ENCODE measurements at places on chromosomes 11 and 22.

GRCh38 chr11:121334973-121335710 is 42.6 kb downstream of the SC5D start:
- no peak for DNase-seq

DNA sequence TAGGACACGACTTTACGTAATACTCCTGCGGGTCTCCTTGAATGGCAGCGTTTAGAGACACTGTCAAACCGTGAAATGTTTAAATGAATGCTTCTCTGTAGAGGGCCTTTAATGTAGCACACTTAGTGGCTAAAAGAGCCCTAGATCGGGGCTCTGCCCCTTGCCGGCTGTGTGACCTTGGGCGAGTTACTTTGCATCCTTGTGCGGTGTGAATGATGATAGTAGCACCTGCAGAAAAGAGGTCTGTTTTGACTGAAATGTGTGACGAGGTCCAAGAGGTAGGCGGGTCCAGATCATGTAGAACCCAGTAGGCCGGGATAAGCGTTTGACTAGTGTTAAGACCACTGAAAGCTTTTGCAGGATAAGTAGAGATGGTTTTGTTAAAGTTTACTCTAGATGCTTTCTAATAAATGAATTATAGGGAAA is 866 bp downstream of the MED17 start:
- no peak for DNase-seq

GRCh38 chr22:50236731-50237409 is 8.0 kb downstream of the TUBGCP6 start:
- no peak for DNase-seq

GRCh38 chr11:12786450-12786849 is 112.2 kb downstream of the TEAD1 start:
- no peak for DNase-seq

DNA sequence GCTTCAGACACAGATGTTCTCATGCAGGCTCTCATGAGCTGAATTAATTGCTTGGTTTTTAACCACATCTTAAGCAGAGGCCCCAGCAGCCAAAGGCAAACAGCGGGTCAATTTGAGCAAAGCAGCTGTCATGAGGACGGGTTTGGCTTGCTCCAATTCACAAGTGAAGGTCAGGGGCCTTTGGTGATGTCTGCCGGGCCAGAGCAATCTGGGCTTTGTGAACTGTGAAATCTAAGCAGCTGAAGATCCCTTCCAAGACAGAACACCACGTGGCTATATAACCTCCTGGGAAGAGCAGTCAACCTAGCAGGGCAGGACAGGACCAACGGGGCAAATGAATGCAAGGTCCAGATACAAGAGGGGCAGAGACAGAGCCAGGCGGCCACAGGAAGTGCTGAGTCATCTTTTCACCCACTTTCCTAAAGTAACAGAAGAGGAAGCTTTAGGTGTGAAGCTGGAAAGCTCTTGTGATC is 187.3 kb upstream of the B3GAT1 start:
- no peak for DNase-seq

DNA sequence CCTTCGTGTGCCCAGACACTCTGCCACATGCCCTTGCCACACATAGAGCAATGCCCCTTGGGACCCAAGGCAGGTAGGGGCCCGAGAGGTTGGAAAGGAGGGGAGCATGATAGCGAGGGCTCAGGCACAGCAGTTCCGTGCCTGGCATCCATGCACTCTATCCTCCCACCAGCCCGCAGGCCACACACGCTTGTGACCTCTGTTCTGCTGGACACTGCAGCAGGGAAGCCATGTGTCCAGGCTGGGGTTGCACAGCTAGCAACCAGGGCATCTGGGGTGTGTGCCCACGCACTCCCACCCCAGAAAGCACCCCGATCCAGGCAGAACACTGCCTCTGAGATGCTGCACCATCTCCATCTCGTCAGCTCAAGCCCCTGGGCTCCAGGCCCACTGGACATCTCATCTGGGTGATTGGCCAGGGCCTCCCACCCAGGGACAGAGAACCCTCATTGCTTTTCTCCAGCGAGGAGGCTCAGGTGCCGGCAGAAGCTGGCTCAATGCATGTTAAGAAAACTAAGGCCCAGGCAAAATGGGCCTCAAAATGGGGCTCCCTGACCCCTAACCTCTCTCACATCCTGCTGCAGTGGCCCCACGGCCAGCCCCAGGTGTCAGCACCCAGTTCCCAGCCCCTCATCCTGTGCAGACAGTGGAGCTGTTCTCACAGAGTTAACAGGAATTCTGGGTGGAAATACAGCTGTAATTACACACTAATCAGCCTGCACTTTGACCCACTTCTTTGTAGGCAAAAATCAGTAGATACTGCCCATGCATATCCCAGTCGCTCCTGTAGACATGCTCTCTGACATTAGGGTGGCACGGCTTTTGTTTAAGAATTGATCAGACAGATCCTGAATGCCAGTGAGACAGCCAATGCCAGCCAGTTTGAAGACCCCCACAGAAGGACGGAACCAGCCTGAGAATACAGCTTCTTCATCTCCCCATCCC is 173.9 kb upstream of the B3GAT1 start:
- DNase-seq: no peak

- no peak for DNase-seq
Observed at GRCh38 chr22:19523240-19524169, 705 bp downstream of the CLDN5 start.

DNA sequence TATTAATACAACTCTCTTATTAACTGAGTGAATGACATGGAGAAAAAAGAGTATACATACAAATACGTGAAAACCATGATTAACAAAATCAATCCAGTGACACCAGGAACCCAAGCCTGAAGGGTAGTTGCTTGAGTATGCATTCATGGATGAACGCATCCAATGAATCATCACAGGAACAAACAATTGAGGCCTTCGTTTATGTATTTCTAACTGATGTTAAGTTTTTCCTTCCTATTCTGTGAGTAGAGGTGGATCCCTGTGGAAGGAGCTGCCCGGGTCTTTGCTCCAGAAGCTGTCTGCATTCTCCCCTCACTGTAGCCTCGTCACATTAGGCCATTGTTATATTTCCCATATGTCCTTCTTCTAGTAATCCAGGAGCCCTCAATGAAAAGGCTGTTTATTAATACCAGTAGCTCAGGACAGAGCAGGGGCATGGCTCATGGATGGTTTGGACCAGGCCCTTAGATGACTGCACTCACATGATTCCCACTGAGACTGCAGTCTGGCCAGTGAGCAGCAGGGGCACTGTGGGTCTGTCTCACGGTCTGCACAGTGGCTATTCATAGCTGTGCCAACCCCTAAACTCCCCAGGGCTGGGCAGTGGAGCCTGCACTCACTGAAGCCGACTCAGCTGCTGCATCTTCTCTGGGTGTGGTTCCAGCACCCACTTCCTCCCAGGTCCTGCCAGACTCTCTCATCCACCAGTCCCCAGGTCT is 128.1 kb upstream of the TOP3B start:
- no peak for DNase-seq

- DNase-seq: no peak
Observed at GRCh38 chr22:46853191-46853590, 90.7 kb downstream of the TBC1D22A start.

- DNase-seq: no peak
Observed at GRCh38 chr11:104225047-104225446, 61.1 kb upstream of the PDGFD start.

GRCh38 chr11:7300281-7300680 is 48.6 kb downstream of the SYT9 start:
- no peak for DNase-seq

DNA sequence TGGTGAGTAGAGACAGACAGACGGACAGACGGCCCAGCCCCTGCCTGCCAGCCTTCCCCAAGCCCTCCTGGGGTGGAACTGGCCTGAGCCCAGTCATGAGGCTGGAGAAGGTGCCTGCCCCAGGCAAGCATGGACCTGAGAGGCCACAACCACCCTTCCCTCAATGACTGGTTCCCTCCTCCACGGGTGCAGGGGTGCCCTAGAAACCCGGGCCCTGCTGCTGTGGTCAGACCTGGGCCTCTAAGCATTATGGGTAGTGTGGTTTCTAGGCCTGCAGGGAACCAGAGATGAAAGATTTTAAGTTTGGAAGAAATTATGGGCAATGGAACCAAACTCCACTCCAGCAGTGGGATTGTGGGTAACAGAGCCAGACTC is 13.5 kb downstream of the RHBDD3 start:
- DNase-seq: no peak

DNA sequence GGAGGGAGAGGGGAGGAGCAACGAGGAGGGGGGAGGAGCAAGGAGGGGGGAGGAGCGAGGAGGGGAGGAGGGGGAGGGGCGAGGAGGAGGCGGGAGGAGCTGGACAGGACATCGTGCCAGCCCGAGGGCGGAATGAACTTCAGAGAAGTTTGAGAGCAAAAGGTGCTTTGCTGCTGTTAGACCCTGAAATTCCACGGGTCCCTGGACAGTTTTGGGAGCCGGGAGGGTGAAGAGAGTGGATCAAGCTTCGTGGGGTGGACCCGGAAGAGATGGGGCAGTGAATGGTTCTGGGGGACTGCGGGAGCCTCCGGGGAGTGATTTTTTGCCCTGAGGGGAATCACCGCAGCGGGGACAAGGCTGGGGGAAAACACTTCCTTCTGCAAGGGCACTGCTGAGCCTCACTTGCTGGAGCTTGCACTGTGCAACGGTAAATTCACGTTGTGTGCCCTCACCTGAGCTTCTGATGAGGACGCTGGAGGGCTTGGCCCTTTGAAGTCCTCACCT is 10.7 kb upstream of the NLRP6 start:
- no peak for DNase-seq

GRCh38 chr11:12377106-12377823 is at the start of gene PARVA:
Gene PARVA, plus strand, starts transcription at chr11:12377571. Its CDS starts 77 bp downstream, at chr11:12377648.
- DNase-seq: no peak

GRCh38 chr22:30286813-30287647 is 2.3 kb downstream of the CASTOR1 start:
- peak; percentile 76 for DNase-seq

GRCh38 chr22:38284042-38284402 is 11.2 kb upstream of the TMEM184B start:
- DNase-seq: no peak

GRCh38 chr11:72471005-72471898 is 36.9 kb upstream of the CLPB start:
- peak; percentile 17 for DNase-seq

GRCh38 chr11:28476864-28477263 is 368.7 kb downstream of the METTL15 start:
- DNase-seq: no peak

DNA sequence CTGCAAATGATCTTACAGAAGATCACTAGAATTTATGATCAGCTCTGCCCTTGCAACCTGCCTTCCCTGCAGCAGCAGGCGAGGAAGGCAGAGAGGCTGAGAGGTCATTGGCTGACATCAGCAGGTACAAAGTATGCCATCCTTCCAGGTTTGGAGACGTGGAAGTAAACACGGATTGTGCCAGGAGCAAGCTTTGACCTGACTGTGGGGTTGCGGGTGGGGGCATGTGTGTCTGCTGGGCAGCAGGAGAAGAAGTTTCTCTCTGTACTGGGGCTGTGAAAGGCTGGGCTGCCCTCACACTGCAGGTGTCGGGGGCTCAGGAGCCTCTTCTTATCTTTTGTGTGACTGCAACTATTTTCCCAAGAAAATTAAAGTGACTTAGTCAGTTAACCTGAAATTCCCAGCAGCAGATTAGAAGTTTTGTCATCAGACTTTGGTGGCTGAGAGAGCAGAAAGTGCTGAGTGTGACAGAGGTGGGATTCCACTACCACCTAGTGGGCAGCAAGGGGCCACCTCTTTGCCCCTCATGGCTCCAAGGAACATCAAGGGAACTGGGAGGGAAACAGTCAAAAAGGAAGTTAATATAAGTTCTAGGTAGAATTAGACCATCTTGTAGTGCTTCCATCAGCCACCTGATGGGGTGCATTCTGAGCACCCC is 565.9 kb downstream of the ETS1 start:
- no peak for DNase-seq

DNA sequence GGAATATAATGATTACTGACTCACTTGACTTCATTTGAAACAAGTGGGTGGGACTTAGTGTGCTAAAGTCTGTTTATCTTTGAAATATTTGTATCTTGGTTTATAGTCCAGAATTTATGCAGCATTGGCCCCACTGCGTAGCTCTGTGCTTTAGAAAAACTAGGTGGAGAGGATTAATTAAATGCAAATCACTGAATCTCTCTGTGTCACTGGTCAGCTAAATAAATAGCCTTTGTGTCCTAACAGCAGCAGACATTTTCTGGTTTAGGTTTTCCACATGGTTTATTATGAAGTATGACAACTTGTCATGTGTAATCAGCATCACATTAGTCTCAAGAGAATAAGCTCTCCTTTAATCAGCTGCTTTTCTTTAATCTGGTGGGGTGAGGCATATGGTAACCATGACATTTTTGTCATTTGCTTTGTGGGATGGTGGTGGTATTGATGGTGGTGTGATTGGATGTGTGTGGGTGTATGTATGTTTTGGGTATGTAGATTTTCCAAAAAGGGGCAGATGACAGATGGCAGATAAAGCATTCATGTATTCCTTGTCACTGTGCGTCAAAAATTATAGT is 33.9 kb downstream of the BCL2L13 start:
- no peak for DNase-seq

- no peak for DNase-seq
Observed at GRCh38 chr11:1546536-1547466, 25.3 kb downstream of the DUSP8 start.

- no peak for DNase-seq
Observed at GRCh38 chr22:32979606-32980005, 78.6 kb downstream of the SYN3 start.

GRCh38 chr11:115168229-115168671 is 336.0 kb downstream of the CADM1 start:
- DNase-seq: no peak

DNA sequence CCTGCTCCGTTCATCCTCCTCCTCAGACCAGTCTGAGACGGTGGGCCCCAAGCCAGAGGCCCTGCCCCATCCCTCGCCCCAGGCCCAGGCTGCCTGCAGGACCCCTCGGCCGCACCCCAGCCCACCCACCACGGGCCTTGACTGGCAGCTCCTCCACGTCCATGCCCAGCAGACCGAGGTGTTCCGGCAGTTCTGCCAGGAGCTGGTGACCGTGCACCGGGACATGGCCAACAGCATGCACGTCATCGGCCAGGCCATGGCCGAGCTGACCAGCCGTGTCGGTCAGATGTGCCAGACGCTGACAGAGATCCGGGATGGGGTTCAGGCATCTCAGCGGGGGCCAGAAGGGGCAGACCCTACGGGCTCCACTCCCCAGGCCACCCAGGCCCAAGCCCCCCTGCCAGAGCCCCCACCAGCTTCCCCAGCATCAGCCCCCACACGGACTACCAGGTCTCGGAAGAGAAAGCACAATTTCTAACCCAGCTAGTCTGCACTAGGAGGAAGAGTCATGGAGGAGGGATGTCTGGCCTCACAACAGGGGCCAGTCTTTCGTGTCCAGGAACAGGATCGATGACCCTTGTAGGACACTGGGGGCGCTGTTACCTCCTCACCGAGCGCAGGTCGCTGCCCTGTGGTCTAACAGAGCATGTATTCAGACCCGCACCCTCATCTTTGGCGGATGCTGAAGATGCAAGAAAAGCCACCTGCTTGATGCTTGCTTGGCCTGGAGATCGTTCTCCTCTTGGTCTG is 66.3 kb downstream of the PRDM11 start:
- DNase-seq: no peak

Measured in stimulated activated CD8-positive, alpha-beta memory T cell treated with anti-CD3 and anti-CD28 coated beads, Interleukin-4, amount 100 ng/mL, for 4 hours (primary cell).